CD4-positive, alpha-beta T cell treated with Interleukin-15 for 1 hour (primary cell): ENCODE measurements at places on chromosomes 11 and 22.

DNA sequence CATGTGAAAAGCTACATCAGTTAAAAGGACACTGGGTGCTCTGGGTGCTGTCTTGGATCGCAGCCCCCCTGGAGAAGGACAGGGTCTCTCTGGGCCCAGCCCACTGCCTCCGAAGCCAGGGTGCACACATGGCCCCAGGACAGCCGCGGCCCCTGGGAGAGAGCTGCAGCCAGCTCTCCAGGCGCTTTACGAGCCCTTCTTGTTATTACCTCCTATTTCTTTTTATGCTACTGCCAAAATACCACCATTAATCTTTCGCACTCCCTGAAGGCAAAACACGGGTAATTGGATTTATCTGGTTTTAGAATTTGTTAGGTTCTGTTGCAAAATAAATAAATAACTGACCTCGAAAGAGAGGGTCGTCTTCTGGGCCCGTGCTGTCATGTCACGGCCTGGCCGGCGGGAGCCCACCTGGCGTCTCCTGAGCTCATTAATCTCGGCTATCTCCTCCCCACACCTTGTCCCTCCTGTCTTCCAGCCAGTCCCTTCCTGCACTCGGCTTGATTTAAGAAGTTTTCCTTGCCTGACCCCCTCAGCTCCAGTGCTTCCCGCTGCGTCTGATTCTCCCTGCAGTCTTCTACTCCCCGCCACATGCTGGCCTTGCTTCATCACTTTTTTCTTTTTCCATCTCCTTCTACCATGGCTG lies 611.7 kb downstream of the OPCML start:
- DNase-seq: no peak

GRCh38 chr11:2377511-2378443 lies 667 bp downstream of the CD81 start:
- DNase-seq: peak; percentile 60

DNA sequence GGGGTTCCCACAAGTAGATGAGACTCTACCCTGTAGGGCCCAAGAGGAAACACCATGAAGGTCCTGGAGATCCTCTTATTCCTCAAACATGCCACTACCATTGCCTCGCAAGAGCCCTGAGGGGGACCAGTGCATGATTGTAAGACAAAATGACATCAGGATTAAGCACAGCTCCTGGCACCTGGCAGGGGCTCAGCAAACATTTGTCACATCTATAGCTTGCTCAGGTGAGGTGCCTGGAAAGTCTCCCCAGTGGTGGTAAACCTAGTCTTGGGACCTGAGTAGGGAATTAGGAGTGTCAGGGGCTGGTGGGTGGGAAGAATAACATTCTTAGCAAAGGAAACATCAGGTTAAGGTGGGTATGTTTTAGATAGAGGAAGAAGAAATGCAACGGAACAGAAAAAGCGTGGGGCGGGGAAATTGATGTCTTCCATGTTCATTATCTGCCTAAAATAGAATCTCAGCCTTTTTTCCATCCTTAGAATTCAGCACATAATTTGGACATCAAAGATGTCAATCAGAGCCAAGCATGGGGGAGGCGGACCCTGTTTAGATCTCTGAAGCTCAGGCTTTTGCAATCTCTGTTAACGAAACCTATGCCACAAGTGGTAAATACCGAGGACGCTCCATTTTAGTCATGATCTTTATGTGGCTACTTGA lies 924 bp downstream of the YPEL1 start:
- no peak for DNase-seq

- no peak for DNase-seq
Measured at GRCh38 chr11:81380395-81380794, 1353.3 kb downstream of the FAM181B start.

GRCh38 chr11:17240780-17241179 lies 33.0 kb upstream of the PIK3C2A start:
- no peak for DNase-seq

- DNase-seq: no peak
Measured at GRCh38 chr22:29481265-29482000, 1.4 kb downstream of the NEFH start.

GRCh38 chr11:128469220-128469619 lies 118.1 kb downstream of the ETS1 start:
- peak; percentile 60 for DNase-seq

- no peak for DNase-seq
Measured at GRCh38 chr22:42645341-42645937, 3.8 kb downstream of the CYB5R3 start.

DNA sequence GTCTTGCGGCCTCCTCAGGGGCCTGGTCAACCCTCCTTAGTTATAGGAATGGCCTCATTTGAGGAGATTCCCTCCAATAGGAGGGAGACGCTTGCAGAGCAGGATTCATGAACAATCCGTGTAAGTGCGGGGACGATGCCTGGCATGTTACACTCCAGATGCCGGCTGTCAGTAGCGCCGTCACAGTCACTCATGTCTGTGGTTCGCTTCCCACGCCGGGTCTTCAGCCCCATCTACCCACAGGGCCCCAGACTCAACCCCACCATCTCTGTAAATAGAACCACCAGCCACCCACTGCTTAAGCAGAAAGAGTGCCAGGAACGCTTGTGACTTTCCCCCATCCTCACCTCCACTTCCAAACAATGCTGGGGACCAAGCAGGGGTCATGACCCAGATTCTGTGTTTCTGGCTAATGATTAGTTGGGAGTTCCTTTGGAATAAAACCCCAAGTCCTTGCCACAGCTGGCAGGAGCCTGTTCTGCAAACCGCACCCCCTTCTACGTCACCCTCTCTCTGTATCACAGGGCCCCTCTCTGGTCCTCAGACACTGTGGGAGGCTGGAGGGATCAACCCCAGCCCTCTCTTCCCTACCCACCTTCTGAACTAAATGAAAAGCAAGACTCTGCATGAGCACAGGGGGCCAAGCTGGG lies 38.8 kb upstream of the TOLLIP start:
- no peak for DNase-seq

DNA sequence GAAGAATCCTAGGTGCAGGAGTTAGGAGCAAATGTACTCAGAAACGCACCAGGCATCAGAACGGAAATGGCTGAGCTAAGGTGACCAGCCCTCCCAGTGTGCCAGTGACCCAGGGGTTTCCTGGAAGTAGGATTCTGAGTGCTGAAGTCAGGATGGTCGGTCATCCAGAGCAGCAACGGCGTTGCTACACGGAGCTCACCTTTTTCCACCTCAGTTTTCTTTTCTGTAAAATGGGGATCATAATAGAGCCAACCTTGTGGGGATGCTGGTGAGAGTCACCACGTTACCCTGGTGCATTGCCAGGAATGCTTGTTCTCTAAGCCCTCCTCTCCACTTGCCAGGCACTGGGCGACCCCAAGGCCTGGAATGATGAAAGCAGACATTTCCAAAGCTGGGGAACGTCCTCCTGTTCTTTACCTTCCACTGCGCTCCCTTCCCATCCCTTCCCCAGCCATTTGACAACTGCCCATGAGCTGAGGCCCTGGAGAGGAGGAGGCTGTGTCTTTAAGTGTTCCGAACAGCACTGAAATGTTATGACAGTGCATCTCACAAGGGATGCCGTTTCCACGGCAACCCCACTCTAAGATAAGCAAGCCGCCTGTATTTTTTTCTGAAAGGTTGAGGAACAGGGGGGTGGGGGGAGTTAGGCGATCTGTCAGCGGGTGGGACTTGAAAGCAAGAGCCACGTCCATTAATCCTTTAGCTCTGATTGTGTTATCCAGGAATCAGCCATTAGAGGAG lies 66.8 kb downstream of the TSPAN18 start:
- DNase-seq: no peak

GRCh38 chr22:39773976-39774539 lies 119.5 kb downstream of the ENTHD1 start:
- no peak for DNase-seq

- no peak for DNase-seq
Measured at GRCh38 chr11:104134745-104135144, 29.2 kb downstream of the PDGFD start.

DNA sequence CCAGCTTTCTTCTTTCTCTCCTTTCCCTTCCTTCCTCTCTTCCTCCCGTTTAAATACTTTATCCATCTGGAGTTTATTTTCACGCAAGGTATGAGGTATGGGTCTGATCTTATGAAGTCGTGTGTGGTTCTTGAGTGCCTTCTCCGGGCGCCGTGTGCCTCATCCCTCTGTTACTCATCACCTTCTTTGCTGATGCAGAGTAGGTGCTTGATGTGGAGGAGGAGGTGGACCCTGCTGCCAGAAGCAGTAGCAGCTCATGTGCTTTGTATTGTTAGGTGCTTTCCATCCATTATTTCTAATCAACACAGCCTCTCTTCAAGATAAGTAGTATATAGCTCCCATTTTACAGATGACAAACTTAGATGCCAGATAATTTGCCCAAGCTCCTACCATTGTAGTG lies 47.0 kb downstream of the TNRC6B start:
- no peak for DNase-seq

- DNase-seq: no peak
Measured at GRCh38 chr11:46901156-46901555, 17.2 kb downstream of the LRP4 start.

DNA sequence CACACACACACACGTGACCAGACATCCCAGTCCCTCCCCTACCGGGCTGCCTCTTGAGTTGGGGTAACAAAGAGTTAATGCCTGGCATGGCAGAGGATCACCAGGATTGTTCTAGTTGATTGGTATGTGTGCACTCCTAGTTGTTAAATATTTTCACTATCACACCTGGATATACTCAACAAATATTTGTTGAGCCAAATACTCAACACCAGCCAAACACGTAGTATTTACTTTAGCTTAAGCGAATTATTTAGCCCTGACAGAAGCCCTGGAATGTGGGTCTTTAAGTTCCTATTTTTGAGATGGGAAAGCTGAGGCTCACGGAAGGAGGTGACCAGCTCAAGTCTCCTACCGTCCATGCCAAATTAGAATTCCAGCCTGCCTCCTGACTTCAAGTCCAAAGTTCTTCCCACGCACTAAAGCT lies 10.5 kb downstream of the CD3E start:
- no peak for DNase-seq

DNA sequence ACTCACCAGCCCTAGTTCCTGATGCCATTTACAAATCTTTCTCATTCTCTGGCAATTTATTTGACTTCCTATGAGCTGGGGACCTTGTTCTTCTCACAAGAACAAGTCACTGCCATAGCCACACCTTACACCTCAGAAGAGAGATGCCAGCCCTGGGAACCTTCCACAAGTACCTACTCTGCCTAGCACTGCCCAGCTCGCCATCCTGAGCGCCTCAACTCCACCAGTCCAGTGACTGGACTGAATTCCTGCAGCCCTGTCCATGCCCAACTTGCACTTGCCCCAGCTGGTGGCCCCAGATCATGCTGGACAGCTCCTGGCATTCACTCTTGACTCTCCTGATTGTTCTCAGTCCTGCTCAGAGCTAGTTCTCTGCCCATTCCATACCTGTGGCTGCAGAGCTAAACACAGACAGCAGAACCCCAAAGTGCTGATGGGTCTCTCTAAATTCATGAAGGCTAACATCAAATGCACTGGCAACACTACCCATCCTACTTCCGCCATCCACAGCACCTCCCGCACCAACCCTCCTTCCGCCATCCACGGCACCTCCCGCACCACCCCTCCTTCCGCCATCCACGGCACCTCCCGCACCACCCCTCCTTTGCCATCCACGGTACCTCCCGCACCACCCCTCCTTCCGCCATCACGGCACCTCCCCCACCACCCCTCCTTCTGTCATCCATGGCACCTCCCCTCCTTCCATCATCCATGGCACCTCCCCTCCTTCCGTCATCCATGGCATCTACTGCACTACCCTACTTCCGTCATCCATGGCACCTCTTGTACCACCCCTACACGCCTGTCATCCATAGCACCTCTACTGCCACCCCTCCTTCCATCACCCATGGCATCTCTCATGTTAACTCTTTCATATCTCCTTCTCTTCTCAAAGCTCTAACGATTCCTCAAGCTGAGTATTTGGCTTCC lies 23.6 kb upstream of the SLC25A1 start:
- DNase-seq: no peak

DNA sequence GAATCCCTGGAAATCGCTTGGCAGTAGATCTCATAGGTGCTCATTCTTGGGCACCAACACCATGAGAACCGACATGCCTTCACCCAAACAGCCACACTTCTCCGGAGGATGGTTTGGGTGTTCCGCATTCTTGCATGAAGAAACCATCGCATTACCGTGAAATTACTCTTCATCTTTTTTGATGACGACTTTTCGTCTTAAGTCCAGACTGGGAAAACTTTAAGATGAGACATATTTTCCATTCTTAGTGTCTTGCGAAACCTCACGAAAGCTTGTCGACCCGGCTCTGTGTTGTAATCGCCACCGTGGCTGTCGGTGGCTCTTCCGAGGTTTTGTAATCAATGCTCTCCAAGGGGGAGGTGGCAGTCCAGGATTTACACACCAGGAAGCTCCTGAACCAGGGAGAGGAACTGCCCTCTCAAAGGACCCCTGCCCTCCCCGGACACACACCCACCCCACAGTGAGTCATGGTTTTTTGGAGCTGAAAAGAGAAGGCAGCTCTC lies 1.7 kb downstream of the TOM1 start:
- peak; percentile 86 for DNase-seq

- no peak for DNase-seq
Measured at GRCh38 chr22:32480238-32480637, 5.6 kb downstream of the FBXO7 start.

GRCh38 chr11:11081776-11082175 lies 223.9 kb upstream of the ZBED5 start:
- DNase-seq: no peak

- no peak for DNase-seq
Measured at GRCh38 chr11:4030197-4030596, 64.4 kb upstream of the RRM1 start.

DNA sequence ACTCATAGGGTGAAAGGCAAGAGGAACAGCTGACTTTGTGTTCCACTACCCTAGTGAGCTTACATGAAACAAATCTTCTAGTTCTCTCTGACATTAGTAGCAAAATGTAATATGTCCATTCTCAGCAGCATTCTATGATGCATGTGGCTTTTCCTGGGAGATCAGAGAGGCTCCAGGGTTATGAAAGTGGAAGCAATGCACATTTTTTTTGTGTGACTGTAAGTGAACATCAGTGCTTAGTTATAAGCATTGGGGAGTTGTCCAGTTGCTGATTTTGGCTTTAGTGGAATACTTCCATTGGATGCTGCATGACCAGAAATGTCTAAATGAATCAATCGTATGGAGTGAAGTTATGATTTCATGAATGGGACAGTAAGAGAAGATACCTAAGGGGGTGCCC lies 255.9 kb downstream of the FAT3 start:
- no peak for DNase-seq

DNA sequence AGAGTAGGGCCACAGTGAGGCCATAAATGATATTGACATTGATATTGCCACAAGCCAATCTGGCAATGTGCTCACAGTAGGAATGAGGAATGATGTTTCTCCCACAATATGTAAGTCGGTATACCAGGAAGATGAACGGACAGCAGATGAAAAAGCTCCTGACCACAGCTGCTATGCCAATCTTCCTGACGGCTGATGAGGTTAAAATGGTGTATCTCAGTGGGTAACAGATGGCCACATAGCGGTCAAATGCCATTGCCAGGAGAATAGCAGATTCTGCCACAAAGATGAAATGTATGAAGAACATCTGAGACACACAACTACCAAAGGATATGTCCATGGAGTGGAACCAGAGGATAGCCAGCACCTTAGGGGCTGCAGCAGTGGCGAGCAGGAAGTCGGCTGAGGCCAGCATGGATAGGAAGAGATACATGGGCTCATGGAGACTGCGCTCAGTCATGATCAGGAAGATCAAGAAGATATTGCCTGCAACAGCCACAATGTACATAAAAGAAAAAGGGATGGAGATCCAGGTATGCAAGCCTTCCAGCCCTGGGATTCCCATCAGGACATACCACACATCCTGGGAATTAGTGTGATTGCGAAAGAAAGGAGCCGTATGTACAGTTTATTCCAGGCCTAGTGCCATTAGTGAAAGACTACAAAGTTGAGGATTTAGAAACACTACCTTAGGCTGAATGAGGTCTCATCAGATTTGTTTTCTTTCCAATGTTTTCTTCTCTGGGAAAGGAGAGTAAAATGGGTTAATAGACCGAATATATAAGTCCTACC lies 22.2 kb downstream of the OR51V1 start:
- DNase-seq: no peak
